H1 (cell line): ENCODE measurements at places on chromosomes 12 and 14. TPM values are rescaled to one million over a fixed set of nuclear protein-coding genes. Genes with fewer than 3 reads are reported as not detected.
A peak's percentile ranks its signal among the peaks of the same experiment; 100 is the strongest.

- H3K27me3 ChIP-seq: no peaks in the 10 kb centered on the region
- H3K4me3 ChIP-seq: no peak overlapping the region
- no peaks in the 10 kb centered on the region for H3K36me3 ChIP-seq
- H3K4me1 ChIP-seq: no peaks in the 10 kb centered on the region
- H3K27ac ChIP-seq: no peak overlapping the region
These were observed 1277.6 kb downstream of the AACS start for GRCh38 chr12:126342866-126343265.

- H3K27ac ChIP-seq: no peak overlapping the region
- no peak overlapping the region for H3K4me3 ChIP-seq
- no peak for DNase-seq
- peaks cover 6% of the 10 kb centered on the region; the same call in 1 of the 2 replicates for H3K36me3 ChIP-seq
These were observed 276.2 kb downstream of the SSPN start for GRCh38 chr12:26471560-26471959.

- no peaks in the 10 kb centered on the region for H3K27me3 ChIP-seq
- DNase-seq: no peak
- no peaks in the 10 kb centered on the region for H3K36me3 ChIP-seq
- no peak overlapping the region for H3K4me3 ChIP-seq
- no peak overlapping the region for H3K27ac ChIP-seq
These were observed 63.8 kb downstream of the GSC start for GRCh38 chr14:94706133-94706532.

- no peak for DNase-seq
- H3K36me3 ChIP-seq: no peaks in the 10 kb centered on the region
- no peak overlapping the region for H3K27ac ChIP-seq
- no peaks in the 10 kb centered on the region for H3K27me3 ChIP-seq
- H3K4me3 ChIP-seq: no peak overlapping the region
These were observed 345.8 kb downstream of the CCDC91 start for GRCh38 chr12:28536088-28536487.

DNA sequence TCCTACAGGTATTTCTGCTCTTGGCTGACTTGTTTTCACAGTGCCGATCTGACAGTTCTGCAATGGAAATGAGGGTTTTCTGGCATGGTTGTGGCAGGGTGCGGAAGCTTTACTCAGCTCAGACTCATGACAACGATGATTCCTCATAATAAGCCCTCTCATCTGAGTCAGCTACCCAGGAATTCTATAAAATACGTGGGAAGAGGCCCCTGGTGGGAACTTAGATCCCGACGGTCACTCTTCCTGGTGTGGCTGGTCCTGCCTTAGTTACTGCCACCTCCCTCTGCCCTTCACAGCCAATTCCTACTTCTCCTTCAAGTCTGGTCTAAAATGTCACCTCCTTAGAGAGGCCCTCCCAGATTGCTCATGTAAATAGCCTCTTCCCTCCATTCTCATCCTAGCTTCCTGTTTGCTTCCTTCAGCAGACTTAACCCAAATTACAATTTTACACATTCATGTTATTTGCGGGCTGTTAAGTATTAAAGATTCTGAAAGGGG, 104.2 kb upstream of the MAP1LC3B2 start:
- no peaks in the 10 kb centered on the region for H3K27me3 ChIP-seq
- H3K4me3 ChIP-seq: no peak overlapping the region
- no peak overlapping the region for H3K27ac ChIP-seq
- no peaks in the 10 kb centered on the region for H3K36me3 ChIP-seq
- no peaks in the 10 kb centered on the region for H3K4me1 ChIP-seq

DNA sequence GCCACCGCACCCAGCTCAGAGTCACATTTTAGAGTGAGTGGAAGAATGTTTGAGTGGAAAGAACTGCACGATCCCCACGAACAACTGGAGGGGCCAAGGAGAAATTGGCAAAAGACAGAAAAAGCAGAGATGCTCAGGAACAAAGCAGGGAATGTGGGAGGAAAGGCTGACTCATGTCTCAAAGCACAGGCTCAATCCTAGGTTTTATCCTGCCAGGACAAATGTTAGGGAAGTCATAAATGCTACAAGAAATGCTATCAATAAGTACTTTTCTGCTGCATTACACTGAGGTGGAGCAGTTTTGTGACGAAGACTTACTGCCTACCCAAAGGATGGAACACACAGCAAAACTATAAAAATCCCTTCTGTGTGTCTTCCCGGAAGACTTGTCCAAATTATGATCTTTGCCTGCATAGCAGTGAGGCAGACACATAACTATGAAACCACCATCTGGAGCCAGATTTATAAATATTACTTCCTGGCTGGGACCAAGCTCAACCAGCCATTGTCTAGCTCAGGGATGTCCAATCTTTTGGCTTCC, 26.7 kb downstream of the NIN start:
- H3K27ac ChIP-seq: no peak overlapping the region
- peaks cover 4% of the 10 kb centered on the region; the same call in 1 of the 2 replicates for H3K4me1 ChIP-seq
- H3K27me3 ChIP-seq: no peaks in the 10 kb centered on the region
- H3K4me3 ChIP-seq: no peak overlapping the region
- no peak for DNase-seq

- no peak for DNase-seq
- no peak overlapping the region for H3K27ac ChIP-seq
- H3K4me3 ChIP-seq: no peak overlapping the region
- H3K4me1 ChIP-seq: peaks cover 20% of the 10 kb centered on the region
- H3K27me3 ChIP-seq: no peaks in the 10 kb centered on the region
These were observed 38.7 kb downstream of the SLC6A12 start for GRCh38 chr12:175250-175649.

GRCh38 chr12:22335794-22336166, 1.3 kb upstream of the ST8SIA1 start:
- peak overlapping the region; percentile 59 for H3K4me3 ChIP-seq
- H3K4me1 ChIP-seq: no peaks in the 10 kb centered on the region
- H3K36me3 ChIP-seq: no peaks in the 10 kb centered on the region
- H3K27ac ChIP-seq: no peak overlapping the region

DNA sequence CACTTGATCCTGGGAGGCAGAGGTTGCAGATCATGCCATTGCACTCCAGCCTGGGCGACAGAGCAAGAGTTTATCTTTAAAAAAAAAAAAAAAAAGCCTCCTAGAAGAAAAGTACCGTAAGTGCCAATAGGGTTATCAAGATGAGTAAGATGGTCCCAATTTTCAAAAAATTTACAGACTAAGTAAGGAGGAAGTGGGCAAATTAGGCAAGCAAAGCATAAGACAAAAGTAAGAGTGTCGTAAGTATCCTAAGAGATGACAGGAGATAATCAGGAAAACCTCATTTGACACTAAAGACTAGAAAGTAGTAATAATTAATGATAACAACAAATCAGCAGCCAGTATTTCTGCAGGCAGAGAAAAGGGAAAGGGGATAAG, 12.2 kb downstream of the PYM1 start:
- H3K27me3 ChIP-seq: no peaks in the 10 kb centered on the region
- no peaks in the 10 kb centered on the region for H3K4me1 ChIP-seq
- DNase-seq: no peak
- no peak overlapping the region for H3K4me3 ChIP-seq
- no peak overlapping the region for H3K27ac ChIP-seq

DNA sequence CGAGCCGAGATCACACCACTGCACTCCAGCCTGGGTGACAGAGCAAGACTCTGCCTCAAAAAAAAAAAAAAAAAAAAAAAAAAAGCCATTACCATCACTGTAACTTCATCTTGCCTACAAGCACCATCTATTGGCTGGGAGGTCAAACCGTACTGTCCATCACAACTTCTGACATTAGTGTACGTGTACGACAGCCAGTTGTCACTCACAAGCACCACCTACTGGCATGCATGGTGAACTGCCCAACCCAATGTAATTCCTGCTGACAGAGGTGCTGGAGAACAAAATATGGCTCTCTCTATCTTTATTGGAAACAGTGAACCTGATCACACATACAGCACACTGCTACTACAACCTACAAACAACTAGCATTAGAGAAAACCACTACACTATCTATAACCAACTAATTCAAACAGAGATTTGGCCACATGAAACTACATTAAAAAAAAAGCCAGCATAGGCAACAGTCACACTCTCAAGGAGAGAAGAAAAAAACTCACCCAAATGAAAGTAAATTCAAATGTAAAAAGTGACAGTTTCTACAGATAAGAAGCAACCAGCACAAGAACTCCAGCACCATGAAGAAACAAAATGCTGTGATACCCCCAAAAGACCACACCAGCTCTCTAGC, 82.3 kb downstream of the PUS7L start:
- no peaks in the 10 kb centered on the region for H3K27me3 ChIP-seq
- H3K27ac ChIP-seq: no peak overlapping the region
- no peaks in the 10 kb centered on the region for H3K36me3 ChIP-seq

- H3K27ac ChIP-seq: peak within 1 kb of the TSS; percentile 98
- H3K27me3 ChIP-seq: no peaks in the 10 kb centered on the region
- H3K4me3 ChIP-seq: peak within 1 kb of the TSS; percentile 95
- peak; percentile 89 for DNase-seq
- H3K4me1 ChIP-seq: peaks cover 3% of the 10 kb centered on the region; the same call in 1 of the 2 replicates
- peaks cover 19% of the 10 kb centered on the region for H3K36me3 ChIP-seq
These were observed at the start of gene PSMB5 for GRCh38 chr14:23034498-23035302. Gene PSMB5, minus strand, starts transcription at chr14:23034900. Its CDS starts 19 bp downstream, at chr14:23034881.

DNA sequence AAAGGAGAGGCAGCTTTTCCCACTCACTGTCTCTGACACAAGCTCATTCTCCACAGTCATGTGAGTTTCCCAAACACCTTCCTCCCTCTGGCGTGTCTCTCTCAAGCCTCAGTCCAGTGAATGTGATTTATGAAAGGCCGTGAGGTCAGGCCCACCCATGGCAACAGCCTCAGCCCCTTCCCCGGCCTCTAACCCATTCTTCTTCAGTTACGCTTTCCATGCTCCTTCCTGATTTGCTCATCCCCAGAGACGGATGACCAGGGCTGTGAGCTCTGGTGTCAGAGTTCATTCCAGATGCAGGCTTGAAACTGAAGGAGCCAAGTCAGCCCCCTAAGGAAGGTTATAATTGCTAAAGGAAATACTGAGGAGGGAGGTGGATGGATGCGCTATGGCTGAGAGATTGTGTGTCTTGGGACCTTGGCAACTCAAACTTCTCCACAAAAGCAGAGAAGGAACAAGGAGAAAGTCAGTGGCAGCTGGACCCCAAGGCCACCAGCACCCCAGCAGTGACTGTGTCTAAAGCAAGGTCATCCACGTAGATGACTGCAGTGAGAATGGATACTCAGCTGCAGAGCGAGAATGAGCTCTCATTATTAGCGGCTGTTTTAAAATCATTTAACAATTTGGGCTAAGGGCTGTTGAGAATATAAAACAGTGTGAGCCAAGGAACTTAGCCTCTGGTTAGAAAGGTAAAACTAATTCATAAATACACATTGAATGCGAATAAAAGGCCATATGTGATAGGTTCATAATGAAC, 84.1 kb downstream of the FBXL14 start:
- H3K27me3 ChIP-seq: no peaks in the 10 kb centered on the region
- H3K36me3 ChIP-seq: no peaks in the 10 kb centered on the region
- H3K27ac ChIP-seq: no peak overlapping the region

DNA sequence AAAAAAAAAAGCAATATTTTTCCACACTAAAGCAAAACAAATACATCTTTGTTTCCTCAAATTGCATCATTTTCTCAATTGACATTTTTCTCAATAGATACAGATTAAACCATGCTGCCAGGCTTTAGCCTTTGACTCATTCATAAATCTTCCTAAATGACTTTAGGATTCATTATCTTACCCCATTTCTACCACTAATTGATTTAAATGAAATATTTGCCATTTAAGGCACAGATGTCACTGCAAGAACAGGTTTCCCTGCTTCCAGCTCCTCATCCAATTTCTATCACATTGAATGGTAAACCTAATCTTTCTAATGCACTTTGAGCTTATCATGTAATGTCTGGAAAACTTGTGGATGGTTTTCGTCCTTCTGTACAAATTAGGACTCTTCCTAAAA, 298.7 kb downstream of the RPL10L start:
- H3K27me3 ChIP-seq: no peaks in the 10 kb centered on the region
- no peaks in the 10 kb centered on the region for H3K36me3 ChIP-seq
- H3K4me3 ChIP-seq: no peak overlapping the region
- H3K4me1 ChIP-seq: no peaks in the 10 kb centered on the region
- no peak for DNase-seq
- no peak overlapping the region for H3K27ac ChIP-seq

DNA sequence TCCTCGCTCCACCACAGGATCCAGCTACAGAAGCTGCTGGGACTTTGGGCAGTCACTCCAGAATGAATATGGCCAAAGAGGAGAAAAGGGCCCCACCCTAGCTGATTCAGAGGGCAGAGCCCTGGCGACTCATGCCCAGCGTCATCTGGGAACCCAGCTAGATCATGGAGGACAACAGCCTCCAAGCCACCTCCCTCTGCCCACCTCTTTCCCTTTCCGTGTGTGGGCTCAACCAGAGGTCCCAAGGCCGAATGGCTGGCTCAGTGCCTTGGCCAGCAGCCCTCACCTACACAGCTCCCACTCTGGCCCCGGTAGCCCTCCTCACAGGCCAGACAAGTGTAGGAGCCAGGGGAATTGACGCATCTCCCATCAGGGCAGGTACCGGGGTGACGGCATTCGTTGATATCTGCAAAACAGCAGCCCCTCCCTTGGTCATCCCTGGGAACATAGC, 17.4 kb downstream of the ISCA2 start:
- H3K4me1 ChIP-seq: no peaks in the 10 kb centered on the region
- no peaks in the 10 kb centered on the region for H3K36me3 ChIP-seq
- no peak for DNase-seq
- H3K27ac ChIP-seq: no peak overlapping the region

GRCh38 chr14:87131879-87132278, 861.1 kb downstream of the GALC start:
- no peaks in the 10 kb centered on the region for H3K4me1 ChIP-seq
- no peak for DNase-seq
- H3K27me3 ChIP-seq: no peaks in the 10 kb centered on the region

- no peak overlapping the region for H3K4me3 ChIP-seq
- H3K27me3 ChIP-seq: peaks cover 66% of the 10 kb centered on the region
- H3K4me1 ChIP-seq: no peaks in the 10 kb centered on the region
- no peaks in the 10 kb centered on the region for H3K36me3 ChIP-seq
- no peak for DNase-seq
- H3K27ac ChIP-seq: no peak overlapping the region
These were observed 52.7 kb downstream of the FBRSL1 start for GRCh38 chr12:132542661-132543060.

DNA sequence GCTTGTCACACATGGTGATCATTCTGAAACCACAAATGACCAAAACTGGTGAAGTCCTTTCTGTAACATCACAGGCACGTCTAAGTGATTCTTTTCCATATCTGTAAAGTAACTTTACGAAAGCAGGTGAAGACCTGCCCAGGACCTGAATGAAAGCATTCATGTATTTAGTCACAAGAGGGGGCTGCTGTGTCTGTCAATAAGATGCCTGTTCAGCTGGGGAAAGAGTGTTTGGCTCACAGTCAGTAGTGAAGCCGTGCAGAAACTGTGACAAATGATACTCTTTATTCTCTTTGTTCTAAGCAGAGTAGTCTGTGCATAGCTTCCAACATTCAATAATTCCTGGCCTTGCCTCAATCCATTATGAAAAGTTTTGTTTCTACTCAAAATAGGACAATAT, 373.5 kb upstream of the OR4E1 start:
- H3K4me3 ChIP-seq: no peak overlapping the region
- no peaks in the 10 kb centered on the region for H3K36me3 ChIP-seq
- H3K4me1 ChIP-seq: no peaks in the 10 kb centered on the region

Gene RPGRIP1
- 0.63 and 0.65 TPM in 2 replicates for total RNA-seq

Gene CRIP1
- total RNA-seq: 1.2 and 2.4 TPM in 2 replicates

Gene STX2
- 22.0 and 26.3 TPM in 2 replicates for total RNA-seq

Gene ZNF140
- 13.8 and 14.3 TPM in 2 replicates for total RNA-seq

Gene TDG
- total RNA-seq: 47.8 and 49.0 TPM in 2 replicates

Gene RFLNA
- 6.4 and 8.1 TPM in 2 replicates for total RNA-seq

Gene DHRS1
- total RNA-seq: 8.8 and 13.4 TPM in 2 replicates

Gene CACNA2D4
- total RNA-seq: 0.88 TPM in 1 of 2 replicates, not detected in the other
